ENCODE measurements at places on chromosomes 5 and 9.

DNA sequence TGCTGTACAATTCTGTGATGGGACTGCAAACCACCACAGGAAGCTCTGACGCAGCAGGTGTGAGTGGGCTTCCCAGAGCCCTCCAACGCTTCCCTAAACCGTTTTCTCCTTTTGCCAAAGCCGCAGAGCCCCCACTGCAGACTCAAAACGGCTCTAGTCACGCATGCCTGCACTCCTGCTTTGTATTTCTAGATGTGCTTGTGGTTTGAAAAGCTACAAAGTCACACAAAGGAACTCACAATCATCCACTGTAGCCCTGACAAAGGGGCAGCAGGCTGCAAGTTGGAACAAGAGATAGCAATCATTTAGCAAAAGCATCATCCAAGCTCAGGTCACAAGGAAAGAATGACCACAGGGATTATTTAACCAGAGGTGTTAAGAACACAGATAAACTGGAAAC is 79.3 kb downstream of the PTPN3 start:
- no peak for DNase-seq

GRCh38 chr9:71896761-71897160 is 14.2 kb downstream of the ABHD17B start:
- DNase-seq = no peak

DNA sequence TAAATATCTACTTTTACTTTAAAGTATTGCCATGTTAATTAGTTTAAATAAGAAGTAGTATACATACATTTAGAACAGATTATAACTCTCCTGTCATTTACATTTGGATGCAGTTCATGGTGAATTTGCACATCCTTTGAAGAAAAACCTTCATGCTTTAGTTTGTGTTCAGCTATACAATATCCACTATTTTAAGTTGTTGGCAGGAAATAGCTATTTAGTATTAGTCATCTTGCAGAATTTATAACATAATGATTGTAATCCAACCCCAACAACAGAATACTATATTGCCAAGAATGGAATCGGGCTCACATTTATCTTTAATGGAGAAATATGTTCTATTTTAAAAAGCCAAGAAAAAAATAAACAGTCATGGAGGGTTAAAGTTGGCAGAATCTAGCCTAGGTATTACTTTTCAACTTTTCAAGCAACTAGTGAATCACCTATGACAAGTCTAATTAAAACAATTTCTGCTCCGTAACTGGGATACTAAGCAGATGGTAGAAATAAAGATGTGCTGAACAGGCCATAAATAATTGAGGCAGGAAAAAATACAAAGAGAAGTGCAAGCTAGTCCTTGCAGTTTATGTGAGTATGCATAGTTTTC is 1170.6 kb upstream of the NUDT12 start:
- DNase-seq = no peak

DNA sequence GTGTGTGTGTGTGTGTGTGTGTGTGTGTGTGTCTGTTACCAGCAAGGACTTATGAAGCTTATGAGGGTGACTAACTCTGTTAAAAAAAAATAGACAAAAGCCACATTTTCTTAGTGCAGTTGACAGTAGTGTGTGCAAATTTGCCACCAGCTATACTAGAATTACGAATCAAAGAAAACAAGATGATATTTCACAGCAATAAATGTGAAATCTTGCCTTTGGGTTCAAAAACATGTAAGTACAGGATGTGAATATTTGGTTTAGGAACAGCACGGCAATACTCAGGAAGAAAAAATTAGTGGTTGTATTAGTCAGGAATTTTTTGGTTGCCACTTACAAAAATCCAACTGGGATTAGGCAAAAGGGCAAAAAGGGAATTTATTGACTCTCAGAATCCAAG is 117.4 kb downstream of the NPR3 start:
- DNase-seq = no peak

- DNase-seq = no peak
Measured at GRCh38 chr5:474840-475661, 32.1 kb downstream of the EXOC3 start.

- DNase-seq = no peak
Measured at GRCh38 chr9:15298362-15298761, 8.7 kb downstream of the TTC39B start.

DNA sequence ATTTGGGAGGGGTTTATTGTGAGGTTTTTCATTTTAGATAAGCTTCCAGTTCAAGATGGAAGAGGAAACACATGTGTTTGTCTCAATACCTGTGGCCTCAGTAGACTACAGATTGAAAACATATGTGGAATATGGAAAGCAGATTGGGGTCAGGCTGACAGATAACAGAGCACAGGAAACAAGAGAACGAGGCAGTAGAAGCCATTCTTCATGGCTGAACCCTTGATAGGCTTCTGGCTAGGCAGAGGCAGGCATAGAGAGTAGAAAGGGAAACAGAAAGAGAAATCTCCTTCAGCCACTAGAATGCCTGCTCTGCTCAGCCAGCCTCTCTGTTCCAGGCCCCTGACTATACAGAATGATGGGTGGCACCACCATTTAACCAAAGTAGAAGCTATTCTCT is 152.5 kb downstream of the MUSK start:
- no peak for DNase-seq

- no peak for DNase-seq
Measured at GRCh38 chr9:3898461-3899218, 372.8 kb upstream of the RFX3 start.

- DNase-seq = no peak
Measured at GRCh38 chr9:107367727-107368502, 84.8 kb downstream of the RAD23B start.

GRCh38 chr5:58940446-58940845 is 357.6 kb downstream of the RAB3C start:
- no peak for DNase-seq

DNA sequence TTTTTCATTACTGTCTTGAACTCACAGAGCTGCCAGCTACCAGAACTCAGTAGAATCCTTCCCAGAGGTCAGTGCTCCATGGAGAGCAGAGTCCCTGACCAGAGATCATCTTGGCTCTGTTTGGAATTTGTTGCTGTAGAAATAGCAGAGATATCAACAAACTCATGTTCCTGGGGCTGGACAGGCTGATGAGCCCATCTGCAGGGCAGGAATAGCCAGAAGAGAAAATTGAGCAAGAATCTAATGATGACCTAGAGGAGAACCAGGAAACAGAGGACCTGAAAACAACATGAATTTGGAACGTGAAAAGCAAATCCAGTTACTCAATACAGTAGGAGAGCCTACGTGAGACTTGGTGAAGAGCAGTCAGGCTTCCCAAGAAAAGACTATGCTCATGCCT is 437.8 kb downstream of the PLK2 start:
- no peak for DNase-seq

DNA sequence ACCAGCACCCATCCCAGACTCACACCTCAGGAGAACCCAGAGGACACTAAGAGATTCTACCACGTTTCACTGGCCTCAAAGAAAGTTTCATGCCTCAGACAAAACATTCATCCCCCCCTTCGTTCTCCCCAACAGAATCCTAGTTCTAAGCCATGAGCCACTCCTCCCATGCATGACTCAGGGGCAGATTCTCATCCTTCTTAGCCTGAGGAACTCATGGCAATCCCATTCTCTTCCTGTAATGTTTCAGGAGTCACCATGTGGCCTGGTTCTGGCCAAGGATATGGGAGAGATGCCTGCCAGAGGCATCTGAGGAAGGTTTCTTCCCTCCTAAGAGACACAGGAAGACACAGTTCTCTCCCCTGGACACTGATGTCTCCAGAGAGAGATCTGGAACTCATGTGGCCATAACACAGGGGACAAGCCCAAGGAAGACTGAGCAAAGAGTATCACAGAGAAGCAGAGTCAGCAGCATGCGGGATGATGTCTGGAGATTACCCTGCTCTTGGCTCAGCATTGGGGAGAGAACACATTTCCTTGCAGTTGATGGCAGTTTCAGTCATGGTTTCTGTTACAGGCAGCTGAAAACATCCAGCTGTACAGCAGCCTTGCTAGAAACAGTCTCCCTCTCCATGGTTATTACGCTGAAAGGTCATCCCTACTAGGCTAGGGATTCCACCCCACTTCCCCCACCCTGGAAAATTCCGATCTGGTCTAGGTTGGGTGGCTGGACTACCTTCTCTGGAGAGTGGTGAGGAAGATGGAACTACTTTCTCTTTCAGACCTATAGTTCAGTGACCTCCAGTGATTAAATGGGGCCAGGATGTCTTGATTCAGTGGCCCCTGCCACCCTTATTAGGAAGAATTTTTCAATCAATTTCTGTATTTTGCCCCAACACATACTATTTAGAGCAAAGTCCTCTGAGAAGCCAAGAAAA is 115.4 kb downstream of the ZNF608 start:
- no peak for DNase-seq

- no peak for DNase-seq
Measured at GRCh38 chr9:98811051-98811650, 3.7 kb downstream of the GALNT12 start.

DNA sequence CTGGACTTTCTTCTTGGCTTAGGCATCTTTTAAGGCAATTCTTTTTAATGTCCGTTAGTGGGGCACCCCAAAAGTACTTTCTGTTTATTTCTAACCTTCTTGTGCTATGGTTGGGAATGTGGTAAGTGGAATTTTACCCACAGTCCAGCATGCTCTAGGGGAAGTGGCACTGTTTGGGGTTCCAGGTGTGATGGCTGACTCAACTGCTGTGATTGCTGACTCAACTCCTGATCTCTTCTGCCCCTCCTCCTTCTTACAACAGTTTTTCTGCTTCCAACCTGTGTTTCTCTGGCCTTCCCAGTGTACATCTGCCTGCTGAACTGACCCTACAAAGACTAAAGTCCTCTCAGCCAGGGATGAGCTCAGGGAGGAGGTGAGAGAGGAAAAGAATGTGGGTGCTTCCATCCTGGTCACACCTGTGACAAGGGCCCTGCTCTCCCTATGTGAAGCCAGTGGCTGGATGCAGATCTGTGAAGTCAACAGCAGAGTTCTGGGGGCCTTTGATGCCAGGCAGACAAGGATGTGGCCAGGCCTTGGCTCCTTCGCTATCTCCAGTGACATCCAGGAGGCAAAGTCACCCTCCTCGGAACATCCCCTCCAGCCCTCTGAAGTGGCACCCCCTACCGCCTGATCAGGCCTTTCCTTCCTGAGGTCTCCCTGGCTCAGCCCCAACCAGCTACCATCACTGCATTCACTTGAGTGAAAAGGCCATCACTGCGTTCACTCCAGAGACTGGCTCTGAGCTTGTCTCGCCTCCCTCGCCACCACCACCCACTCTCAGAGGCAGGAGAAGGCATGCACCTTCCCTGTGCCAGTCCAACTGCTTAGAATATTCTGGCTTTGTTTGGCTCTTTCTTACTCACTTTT is 72.2 kb downstream of the C5orf15 start:
- DNase-seq = no peak

DNA sequence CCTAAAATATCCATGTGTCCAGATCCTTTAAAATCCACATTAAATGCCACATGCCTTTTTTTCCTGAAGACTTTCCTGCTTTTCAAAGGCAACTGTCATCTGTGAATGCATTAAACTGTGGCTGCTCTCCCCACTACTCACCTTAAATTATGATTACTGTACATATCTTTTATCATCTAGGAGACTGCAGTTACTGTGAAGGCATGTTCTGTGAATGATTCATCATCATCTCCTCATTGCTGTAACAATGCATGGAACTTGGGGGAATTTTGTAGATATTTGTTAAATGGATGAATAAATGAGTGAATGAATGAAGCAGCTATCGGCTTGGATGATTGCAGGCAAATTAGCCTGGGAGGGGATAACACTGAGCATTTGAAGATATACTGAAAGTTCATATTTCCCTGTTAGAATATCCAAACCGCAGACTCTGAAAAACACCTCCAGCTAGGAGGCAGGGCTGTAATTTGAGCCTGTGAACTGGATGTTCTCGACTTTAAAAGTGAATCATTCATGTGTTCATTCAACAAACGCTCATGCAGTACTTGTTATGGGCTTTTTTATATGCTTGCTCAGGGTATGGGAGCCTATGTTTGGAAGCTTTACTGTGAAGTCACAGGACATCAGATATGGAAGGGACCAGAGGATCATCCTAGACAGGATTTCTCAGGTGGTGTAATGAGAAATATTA is 519.2 kb downstream of the KIF4B start:
- no peak for DNase-seq

GRCh38 chr5:175494264-175495183 is 16.2 kb downstream of the SFXN1 start:
- DNase-seq = no peak

- no peak for DNase-seq
Measured at GRCh38 chr9:38316166-38316780, 76.2 kb upstream of the ALDH1B1 start.

- no peak for DNase-seq
Measured at GRCh38 chr5:143218517-143219170, 184.8 kb downstream of the NR3C1 start.

DNA sequence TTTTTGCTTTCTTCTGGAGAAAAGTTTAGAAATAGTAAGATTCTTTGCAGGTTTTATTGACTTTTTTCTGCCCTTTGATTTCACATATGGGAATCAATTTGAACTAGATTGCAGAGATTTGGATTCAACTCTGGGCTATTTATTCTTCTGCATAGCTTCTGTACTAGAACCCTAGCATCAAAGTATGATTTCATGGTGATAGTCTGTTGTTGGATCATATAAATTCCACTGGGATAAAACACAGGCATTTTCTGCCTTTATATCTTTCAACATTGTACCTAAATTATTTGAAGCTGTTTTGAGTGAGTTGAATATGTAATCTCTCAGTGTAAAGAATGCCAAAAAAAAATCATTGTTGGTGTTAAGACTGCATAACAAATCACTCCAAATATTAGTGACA is 458.4 kb upstream of the MPDZ start:
- DNase-seq = no peak

- no peak for DNase-seq
Measured at GRCh38 chr5:13878357-13878756, 66.1 kb downstream of the DNAH5 start.

- no peak for DNase-seq
Measured at GRCh38 chr9:38138276-38138675, 69.2 kb upstream of the SHB start.

DNA sequence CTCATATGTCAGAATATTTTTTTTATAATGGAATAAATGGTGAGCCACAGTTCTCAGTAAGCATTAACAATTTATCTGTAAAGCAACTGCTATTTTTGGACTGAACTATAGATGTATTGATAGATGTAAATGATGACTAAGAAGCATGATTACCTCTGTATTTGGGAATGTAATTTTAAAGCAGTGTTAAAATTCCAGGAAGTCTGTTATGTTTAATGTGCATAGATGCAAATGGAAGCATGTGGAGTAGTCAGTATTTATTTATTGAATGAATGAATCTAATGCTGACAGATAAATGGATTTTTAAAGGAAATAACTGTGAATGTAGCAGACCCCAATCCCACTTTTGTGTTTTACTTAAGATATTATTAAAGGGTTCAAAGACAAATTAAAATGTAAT is 95.0 kb downstream of the ATG10 start:
- DNase-seq = no peak

All from activated T-cell treated with anti-CD3 and anti-CD28 coated beads for 24 hours (primary cell).